ENCODE measurements at places on chromosomes 5 and 9.

DNA sequence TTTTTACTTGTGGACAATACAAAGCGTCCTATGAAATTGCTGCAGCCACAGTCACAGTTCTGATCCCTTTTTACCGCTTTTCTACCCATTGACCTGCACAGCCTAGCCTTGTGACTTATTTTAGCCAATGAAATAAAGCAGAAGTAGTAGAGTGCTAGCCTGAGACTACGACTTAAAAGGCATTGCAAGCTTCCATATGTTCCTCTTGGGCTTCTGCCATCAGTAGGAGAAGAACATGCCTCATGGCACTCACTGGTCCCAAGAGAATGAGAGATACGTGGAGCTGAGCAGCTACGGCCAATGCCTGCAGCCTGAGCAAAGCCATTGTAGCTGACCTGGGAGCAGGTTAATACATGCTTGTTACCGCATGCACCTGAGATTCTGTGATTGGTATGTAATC lies 416.6 kb upstream of the CLINT1 start:
- no peak for DNase-seq

GRCh38 chr9:4547016-4547415 lies 56.7 kb downstream of the SLC1A1 start:
- no peak for DNase-seq

GRCh38 chr9:104494808-104495207 lies 9.3 kb upstream of the OR13F1 start:
- no peak for DNase-seq

DNA sequence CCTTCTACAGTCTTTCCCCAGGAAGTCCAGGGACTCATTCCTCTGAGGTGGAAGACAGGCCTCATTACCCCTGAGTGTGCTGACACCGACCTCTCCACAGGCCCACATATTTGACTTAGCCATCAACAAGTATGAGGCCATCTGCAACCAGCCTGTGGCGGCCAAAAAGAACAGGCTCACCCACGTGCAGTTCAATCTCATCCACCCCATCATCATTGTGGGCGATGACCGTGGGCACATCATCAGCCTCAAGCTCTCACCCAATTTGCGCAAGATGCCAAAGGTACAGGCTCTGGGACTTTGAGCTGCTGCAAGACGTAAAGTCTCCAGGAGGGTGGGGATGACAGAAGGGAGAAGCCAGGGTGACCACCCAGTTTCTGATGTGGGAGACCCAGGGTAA lies 5.6 kb downstream of the ENHO start:
- no peak for DNase-seq

- DNase-seq = peak; percentile 33
These were observed 76.4 kb downstream of the EPB41L4B start for GRCh38 chr9:109244179-109245132.

GRCh38 chr5:139915266-139915665 lies 119.7 kb downstream of the PSD2 start:
- no peak for DNase-seq

DNA sequence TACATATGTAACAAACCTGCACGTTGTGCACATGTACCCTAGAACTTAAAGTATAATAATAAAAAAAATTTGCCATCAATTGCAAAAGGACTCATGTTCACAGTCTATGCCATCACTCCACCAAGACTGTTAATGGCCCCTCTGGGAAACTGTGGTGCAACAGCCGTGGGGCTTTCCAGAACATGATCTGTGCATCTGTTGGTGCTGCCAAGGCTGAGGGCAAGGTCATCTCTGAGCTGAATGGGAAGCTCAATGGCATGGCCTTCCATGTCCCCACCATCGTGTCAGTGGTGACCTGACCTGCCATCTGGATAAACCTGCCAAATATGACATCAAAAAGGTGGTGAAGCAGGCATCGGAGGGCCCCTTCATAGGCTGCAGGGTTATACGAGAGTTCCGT lies 33.4 kb upstream of the AGXT2 start:
- DNase-seq = no peak

GRCh38 chr9:136075134-136075841 lies 19.8 kb downstream of the NACC2 start:
- no peak for DNase-seq

GRCh38 chr9:698276-698675 lies 143.2 kb upstream of the DMRT1 start:
- no peak for DNase-seq

DNA sequence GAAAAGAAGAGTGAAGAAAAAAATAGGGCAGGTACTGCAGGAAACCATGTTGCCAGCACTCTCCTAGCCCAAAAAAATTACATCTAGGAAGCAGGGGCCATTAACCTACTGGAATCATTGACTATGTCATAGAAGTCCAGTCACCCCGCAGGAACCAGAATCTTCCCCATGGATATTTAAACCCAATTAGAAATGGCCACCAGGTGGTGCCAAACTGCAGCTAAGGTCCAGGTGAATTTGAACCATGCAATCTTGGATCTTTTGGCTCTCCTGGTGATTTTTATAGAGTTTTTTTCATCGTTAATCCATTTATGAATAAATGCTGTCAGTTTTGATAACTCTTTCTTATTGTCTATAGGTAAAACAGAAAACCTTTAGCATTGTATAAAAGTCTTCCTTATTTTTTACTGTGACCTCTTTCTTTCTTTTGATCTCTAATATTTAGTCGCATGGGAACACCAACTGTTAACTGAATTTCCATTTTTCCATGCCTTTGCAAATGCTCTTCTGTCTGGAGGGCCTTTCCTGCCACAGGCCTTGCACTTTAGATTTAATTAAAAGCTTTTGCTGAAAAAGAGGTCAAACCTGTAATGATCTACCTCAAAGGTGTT lies 147.5 kb upstream of the FGF10 start:
- DNase-seq = no peak

DNA sequence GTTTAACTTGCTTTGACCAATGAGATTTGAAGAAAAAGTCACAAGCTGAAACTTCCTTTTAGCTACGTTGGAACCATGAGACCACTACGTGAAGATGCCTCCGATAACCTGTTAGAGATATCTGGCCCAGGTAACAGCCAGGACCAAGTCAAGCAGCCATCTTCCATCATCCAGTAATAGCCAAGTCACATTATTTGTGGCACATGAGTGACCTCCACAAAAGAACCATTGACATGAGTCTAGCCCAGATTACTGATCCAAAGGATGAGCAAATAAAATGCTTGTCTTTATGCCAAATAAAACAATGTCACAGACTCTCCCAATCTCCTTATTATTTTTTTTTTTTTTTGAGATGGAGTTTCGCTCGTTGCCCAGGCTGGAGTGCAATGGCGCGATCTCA lies 1.6 kb downstream of the DEPDC1B start:
- no peak for DNase-seq

DNA sequence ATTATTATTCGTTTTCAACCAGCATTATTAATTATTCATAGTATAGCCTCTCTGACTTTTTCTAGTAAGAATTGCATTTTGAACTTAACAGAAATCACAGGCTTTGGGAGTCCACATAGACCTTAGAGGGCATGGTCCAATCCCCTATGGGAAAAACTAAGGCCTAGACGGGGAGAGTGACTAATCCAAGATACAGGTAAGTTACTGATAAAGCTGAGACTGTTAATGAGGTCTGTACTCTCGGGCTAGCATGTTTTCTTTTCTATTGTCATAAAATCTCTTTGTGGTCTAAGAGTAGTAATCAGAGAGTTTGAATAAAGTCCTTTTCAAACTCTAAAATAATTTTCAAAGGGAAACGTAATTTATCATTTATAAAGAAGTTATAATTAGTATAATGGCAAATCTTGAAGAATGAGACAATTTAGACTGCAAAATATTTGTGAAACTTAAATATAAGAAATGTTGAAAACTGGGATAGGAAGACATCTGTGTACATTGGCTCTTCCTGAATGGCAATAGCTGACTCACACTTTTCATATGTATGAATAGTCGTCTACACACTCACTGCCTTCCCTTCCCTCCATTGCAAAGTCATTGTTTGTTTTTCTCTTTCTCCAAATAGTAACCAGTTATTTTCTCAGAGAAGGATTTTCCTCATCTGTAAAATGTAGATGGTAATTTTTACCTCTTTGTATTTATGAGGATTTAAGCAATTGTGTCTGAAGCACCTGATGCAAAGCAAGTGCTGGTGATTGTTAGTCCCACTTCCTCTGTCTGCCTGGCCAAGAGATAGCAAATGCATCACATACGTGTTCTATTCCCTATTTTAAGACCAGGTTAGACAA lies 207.9 kb upstream of the CD180 start:
- DNase-seq = no peak

GRCh38 chr9:133973111-133973790 lies 18.9 kb downstream of the VAV2 start:
- DNase-seq = no peak

- no peak for DNase-seq
These were observed 586.3 kb downstream of the BRINP1 start for GRCh38 chr9:118782790-118783463.

- DNase-seq = no peak
These were observed 63.4 kb downstream of the ANKRD33B start for GRCh38 chr5:10627160-10627701.

- no peak for DNase-seq
These were observed 18.5 kb downstream of the DDX31 start for GRCh38 chr9:132651259-132651658.

GRCh38 chr9:76194896-76195295 lies 199.3 kb downstream of the RFK start:
- DNase-seq = no peak

DNA sequence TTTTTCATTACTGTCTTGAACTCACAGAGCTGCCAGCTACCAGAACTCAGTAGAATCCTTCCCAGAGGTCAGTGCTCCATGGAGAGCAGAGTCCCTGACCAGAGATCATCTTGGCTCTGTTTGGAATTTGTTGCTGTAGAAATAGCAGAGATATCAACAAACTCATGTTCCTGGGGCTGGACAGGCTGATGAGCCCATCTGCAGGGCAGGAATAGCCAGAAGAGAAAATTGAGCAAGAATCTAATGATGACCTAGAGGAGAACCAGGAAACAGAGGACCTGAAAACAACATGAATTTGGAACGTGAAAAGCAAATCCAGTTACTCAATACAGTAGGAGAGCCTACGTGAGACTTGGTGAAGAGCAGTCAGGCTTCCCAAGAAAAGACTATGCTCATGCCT lies 437.8 kb downstream of the PLK2 start:
- no peak for DNase-seq

GRCh38 chr5:118111956-118112355 lies 876.4 kb downstream of the DTWD2 start:
- no peak for DNase-seq

DNA sequence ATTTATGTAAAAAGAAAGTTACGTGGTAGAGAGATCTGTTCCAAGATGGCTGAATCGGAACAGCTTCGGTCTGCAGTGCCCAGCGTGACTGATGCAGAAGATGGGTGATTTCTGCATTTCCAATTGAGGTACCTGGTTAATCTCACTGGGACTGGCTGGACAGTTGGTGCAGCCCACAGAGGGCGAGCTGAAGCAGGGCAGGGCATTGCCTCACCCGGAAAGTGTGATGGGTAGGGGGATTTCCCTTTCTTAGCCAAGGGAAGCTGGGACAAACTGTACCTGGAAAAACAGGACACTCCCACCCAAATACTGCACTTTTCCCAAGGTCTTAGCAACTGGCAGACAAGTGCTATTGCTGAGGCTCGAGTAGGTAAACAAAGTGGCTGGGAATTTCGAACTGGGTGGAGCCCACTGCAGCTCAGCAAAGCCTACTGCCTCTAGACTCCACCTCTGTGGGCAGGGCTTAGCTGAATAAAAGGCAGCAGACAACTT lies 13.1 kb upstream of the HSD17B4 start:
- DNase-seq = no peak

GRCh38 chr5:165594693-165595092 lies 2089.3 kb downstream of the MAT2B start:
- DNase-seq = no peak

DNA sequence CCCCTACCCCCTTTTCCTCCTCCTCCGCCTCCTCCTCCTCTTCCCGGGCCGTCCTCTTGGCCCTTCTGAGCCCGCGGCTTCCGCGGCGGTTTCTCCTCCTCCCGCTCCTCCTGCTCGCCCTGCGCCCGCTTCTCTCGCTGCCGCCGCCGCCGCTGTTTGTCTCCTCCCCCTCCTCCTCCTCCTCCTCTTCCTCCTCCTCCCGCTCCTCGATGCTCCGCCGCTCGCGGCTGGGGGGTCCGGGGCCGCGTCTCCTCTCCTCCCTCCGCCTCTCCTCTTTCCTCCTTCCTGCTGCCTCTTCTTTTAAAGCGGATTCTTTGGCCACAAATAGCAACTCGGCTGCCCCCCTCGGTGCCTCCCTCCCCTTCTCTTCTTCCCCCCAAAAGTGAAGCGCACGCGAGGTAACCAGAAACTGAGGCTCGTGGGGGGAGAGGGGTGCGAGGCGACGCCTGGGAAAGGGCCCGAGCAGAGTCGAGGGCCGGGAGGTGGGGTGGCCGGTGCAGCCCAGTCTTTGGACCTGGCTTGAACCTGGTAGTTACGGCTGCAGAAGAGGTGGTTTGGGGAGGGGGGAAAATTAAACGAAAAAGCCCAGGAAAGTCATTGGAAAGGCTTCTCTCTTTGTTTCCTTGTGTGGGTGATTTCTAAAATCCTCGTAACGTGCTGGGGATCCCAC lies 1058.5 kb upstream of the DMAC1 start:
- no peak for DNase-seq

- DNase-seq = no peak
These were observed 99.1 kb upstream of the PRRC1 start for GRCh38 chr5:127418367-127418766.

DNA sequence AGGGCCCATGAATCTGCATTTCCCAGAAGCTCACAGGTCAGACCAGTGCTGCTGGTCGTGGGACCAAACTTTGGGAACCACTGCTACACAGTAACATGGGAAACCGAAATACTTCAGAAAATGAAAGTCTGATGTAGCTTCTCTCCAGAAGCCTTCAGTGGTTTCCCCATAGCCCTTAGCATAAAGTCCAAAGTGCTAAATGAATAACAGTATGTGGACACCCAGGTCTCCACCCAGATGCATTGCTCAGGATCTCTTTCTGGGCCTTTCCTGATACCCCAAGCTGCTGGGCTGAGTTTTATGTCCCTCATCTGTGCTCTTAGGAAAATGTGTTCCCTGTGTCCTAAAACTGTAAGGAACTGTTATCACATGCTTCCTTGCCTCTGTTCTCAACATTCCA lies 100.4 kb downstream of the NFIB start:
- no peak for DNase-seq

- DNase-seq = no peak
These were observed 10.3 kb downstream of the BAG1 start for GRCh38 chr9:33254211-33254610.

GRCh38 chr9:123568691-123569688 lies 213.0 kb downstream of the CRB2 start:
- DNase-seq = no peak

Measured in GM12892 (cell line).